ENCODE measurements at places on chromosomes 1 and 21.

DNA sequence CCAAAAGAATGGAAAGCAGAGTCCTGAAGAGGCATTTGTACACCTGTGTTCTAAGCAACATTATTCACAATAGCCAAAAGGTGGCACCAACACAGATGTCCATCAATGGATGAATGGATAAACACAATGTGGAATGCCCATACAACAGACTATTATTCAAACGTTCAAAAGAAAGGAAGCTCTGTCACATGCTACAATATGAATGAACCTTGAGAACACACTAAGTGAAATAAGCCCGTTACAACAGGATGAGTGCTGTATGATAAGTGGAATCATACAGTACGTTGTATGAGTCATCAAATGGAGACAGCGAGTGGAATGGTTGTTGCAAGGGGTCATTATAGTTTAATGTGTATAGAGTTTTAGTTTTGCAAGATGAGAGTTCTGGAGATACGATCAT is 80.1 kb downstream of the SH3BGR start:
- DNase-seq: no peak

- no peak for DNase-seq
Measured at GRCh38 chr1:155410931-155411330, 90.2 kb downstream of the RUSC1 start.

DNA sequence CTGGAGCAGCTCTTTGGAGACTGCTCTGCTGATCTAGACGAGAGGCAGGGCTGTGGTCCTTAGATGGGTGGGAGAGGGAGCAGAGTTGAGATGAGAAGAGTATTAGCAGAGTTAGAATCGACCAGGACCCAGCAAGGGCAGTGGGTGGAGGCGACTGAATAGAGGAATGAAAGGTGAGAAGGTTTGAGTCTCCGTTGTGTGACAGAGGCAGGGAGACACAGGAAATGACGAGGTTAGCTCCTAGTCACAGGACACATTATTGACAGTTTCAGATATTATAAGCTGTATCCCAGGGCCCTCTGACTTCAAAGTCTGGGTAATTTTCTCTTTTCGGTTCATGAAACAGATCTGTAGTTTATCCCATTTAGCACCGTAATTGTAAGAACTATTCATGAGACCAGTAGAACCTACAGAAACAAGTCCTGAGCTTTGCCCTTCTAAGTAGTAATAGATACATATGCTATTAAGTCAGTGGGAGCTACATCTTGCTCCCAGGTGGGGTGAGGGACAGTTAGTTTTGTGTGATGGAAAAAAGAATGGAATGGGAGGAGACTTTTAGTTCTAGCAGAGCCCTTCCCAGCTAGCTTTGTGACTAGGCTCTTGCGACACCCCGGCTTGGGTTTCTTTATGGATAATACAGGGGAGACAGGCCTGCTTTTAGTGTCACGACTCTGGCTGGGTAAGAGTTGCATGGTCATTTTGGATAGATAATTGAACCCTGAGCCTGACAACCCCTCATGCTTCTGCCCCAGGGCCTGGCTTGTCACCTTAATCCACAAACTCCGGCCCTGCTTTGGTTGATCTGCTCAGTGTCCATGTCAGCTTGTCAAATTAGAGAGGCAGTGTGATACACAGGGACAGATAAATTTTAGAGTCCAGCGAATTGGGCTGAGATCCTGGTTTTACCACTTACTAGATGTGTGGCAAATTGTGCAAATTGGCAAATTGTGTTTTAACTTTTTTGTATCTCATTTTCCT is 70.2 kb downstream of the UCK2 start:
- no peak for DNase-seq

GRCh38 chr1:68178821-68179490 is 53.4 kb downstream of the WLS start:
- no peak for DNase-seq

GRCh38 chr1:179591253-179591591 is 410 bp upstream of the TDRD5 start:
- no peak for DNase-seq

- DNase-seq: no peak
Measured at GRCh38 chr21:43984905-43985689, 27.0 kb upstream of the TRAPPC10 start.

DNA sequence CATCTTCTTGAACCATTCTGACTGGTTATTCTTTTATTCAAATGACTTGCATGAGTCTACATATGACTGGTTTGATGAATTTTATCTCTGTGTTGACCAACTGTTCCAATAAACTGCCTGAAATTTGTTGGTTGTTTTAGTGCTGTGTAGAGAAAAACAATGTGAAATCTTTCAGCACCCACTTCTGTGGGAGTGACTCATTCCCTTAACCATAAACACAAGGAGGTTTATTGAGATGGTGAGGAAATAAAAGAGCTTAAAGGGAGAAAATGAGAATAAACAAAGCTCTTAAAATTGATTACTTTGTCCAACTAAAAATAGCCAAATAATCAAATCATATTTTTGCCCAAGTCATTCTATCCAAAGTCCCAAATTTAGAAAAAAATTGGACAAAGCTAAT is 341.1 kb downstream of the TGFB2 start:
- DNase-seq: no peak

GRCh38 chr1:229281339-229281926 is 10.5 kb downstream of the RAB4A start:
- DNase-seq: no peak

DNA sequence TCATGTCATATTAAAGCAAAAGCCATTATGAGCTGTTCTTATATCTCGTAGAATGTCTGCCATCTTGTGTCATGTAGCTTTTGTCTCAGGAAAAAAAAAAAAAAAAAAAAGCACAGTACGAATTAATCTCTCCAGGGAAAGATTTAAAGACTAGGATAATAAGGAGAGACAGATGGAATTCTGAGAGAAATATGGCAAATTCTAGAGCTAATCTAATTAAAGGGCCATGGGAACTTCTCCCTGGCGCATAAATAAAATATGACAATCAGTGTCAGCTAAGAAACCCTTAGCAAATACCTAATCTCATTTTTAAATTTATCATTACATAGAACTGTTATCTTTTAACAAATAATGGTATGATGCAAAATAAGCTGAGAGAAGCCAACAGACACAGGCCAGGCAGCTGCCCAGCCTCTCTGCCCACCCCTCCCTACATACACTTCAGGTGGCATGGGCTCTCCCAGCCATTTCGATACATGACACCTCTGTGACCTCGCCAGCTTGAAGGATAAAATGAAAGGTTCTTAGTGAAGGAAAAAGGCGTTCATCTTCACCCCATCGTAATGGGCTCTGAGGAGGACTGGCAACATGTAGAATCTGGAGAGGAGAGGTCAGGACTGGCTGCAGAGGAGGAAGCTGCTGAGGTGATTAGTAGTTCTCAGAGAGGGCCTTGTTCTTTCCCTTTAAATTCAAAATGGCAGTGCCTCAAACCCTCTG is 39.8 kb downstream of the DISC1 start:
- DNase-seq: no peak

Measured in NCI-H748 treated with DMSO at 0.1 percent for 48 hours (cell line).